IPS DF 19.7 (cell line): ENCODE measurements at places on chromosomes 6 and 20.

DNA sequence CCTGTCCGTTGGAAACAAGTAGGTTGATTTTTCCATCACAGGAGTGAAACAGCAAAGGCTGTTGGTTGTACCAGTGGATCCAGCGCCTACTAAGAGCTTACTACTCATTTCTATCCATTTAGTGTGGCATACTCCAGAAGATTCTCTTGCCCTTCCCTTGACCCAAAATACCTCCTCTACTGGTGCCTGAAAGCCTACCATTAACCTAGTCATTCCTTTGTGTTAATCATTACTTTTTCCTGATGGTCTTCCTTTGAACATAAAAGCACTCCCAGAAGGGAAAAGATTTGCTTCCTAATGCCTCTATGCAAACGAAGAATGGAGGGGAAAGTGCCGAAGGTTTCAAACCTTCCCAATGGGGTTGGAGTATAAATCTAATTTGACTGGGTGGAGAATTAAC is 123.3 kb downstream of the QRSL1 start:
- DNase-seq = no peak

GRCh38 chr6:2820415-2820814 is 21.2 kb downstream of the SERPINB1 start:
- DNase-seq = no peak

DNA sequence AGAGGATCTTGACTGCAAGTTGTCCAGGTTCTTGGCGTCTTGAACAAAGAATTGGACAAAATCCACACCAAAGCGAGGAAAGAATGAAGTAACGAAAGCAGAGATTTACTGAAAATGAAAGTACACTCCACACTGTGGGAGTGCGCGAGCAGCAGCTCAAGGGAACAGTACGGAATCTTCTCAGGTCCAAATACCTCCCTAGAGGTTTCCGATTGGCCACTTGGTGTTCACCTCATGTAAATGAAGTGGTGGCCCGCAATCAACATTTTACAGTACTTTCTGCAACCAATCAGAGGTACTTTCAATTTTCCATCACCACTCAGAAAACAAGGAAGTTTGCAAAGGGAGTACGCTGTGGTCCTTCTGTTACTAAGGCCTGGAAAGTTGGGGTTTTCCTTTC is 122.4 kb downstream of the PTPRK start:
- DNase-seq = no peak

DNA sequence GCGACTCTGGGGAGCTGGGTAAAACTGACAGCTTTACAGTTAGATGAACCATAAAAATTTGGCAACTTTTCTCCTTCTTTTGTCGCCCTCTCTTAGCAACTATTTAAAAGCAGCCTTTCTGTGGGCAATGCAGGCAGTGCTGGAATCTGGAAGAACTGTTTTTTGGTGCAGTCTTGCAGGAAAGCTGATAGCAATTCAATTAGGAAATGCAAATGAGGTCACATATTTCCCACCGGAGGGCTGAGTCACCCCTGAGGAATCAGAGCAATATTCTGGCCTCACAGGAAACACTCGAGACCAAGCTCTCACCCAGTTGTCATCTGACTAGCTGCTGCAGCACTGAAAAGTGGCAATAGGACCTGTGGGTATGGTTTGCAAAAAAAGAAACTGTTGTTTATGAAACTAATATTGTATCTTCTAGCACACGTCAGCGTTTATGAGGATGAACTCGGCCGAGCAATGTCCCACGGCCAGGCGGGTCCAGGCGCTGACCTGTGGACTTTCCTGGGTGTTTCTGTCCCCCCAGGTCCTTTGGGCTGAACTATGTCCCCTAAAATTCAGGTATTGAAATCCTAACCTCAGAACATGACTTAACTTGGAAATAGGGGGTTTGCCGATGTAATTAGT is 312.3 kb downstream of the TAF4 start:
- no peak for DNase-seq

- no peak for DNase-seq
These were observed 48.9 kb upstream of the ARG1 start for GRCh38 chr6:131523988-131524673.

- no peak for DNase-seq
These were observed 128.6 kb upstream of the BACH2 start for GRCh38 chr6:90425161-90425641.

DNA sequence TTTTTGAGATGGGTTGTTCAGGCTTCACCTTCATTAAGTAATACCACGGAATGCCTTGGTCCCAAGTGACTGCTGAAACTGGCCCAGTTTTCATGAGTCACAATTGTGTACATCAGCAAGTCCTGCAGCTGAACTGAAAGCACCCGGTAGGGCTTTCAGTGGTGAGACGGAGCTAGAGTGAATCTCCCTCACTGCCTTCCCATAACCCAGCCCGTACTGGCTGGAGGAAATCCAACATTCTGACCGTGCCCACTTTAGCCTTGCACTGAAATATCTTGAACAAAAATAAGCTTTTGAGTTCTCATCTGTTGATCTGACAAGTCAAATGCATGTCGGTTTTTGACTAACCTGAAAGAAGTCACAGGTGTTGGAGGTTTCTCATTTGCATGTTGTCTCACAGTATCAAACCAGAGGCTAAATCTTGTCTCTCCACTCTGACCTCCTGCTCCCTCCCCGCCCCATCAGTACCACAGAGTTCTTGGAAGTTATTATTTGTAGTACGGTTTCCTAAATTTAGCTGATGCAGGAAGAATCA is 35.9 kb downstream of the DUSP22 start:
- no peak for DNase-seq

DNA sequence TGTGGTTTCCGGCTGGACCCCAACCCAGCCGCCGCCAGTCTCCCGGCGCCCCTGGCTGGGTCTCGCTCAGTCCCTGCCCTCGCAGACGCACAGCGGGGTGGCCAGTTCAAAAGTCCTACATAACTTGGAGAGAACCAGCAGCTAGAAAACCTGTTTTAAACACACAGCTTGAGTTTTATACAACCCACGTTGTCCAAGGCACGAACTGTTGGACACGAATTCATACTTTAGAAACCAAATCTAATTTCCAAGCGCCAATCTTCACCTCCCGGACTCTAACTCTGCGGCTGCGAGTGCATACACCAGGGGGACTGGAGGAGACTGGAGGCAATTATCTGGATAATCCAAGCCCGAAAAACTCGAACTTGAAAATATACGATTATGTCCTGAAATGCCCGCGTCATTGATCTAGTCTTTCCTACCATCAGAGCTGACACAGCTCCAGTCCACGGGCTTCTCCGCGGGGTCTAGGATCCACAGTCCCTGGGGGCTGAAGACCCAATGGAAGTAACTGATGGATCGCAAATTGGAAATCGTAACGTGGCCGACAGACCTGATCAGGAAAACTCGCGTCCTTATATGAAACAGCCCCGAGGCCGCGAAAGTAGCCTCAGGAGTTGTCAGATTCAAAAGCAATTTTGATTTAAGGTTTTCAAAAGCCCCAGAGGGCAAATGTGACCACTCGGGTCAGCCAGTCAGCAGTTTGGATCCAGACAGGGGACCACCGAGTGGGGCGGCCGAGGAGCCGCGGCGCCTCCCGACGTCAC is 843 bp upstream of the HEY2 start:
- DNase-seq = no peak

- no peak for DNase-seq
These were observed 5.6 kb upstream of the STX16 start for GRCh38 chr20:58645412-58645968.

DNA sequence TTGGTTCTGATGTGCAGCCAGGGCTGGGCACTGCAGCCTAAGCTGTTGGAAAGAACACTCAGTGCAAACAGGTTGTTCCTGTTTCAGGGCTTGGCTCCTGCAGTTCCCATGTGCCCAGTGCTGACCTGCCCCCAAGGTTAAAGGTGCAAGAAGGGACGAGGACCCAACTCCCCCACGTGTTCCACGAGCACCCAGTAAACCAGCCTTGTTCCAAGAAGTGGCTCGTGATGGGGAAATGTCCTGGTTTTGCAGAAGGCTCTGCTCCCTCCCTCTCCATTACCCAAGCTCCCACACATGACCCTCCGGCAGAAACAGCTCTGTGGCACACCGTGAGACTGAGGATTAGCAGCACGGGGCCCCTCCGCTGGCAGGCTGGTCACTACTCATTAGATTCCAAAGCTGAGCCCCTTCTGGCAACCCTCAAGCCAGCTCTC is 9.4 kb downstream of the ACSS1 start:
- DNase-seq = no peak

DNA sequence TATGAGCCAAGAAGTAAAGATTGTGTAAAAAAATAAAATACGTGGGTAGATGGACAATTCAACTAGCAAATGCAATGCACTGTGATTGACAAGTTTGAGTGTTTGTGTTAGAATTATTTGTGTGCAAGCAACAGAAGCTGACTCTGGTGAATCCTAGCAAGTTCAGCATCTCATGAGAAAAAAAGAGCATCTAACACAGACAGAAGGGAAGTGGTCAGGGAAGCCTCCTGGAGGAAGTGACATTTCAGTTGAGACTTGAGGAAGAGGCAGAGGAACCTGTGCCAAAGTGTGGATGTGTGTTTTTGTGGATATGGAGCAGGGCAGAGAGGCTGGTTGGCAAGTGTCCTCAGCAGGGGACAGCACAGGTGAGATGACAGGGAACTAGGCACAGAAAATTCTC is 248.7 kb downstream of the ZNF217 start:
- no peak for DNase-seq

DNA sequence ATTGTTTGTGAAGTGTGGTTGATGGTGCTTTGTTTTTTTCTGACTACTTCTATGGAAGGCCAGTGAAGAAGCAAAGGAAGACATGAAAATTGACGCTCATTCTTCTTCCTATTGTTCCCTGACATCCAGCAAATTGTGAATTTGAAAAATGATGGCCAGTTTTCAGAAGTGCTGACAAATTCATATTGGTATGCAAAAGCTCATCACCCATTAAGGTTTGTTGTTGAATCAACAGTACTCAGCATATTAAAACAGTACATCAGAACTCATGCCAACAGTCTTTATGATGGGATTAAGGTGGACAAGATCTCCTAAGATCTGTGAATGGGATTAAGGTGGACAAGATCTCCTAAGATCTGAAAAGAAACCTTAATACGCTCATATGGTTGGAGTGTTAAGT is 1.0 kb upstream of the MTG2 start:
- DNase-seq = no peak

- DNase-seq = no peak
These were observed 40.8 kb upstream of the GFOD1 start for GRCh38 chr6:13528232-13528631.

- DNase-seq = no peak
These were observed 77.0 kb downstream of the RNF144B start for GRCh38 chr6:18464176-18464575.

DNA sequence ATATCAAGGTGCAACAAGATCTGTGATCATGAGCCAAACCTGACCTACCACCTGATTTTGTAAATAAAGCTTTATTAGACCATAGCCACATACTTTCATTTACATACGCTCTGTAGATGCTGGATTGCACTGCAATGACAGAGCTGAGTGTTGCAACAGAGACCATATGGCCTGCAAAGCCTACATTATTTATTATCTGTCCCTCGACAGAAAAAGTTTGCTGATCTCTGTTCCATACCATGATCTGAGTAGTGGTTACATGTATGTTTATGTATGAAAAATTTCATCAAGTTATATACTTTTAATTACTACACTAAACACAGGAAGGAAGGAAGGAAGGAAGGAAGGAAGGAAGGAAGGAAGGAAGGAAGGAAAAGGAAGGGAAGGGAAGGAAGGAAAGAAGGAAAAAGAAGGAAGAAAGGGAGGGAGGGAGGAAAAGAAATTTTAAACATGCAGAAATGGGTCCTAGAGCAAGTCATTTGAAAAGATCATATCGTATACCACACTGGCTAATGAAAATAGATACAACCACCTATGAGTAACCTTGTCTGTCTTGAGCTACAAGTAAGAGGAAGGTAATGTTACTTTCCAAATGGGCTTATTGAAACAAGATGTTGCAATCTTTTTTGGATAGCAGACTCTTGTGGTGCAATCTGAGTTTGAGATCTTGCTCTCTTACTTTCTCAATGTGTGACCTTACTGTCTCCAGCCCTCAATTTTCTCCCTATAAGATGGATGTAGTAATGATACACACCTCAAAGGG is 441.0 kb downstream of the KIF16B start:
- DNase-seq = no peak

- no peak for DNase-seq
These were observed 21.1 kb upstream of the TOP1 start for GRCh38 chr20:41007481-41007880.

DNA sequence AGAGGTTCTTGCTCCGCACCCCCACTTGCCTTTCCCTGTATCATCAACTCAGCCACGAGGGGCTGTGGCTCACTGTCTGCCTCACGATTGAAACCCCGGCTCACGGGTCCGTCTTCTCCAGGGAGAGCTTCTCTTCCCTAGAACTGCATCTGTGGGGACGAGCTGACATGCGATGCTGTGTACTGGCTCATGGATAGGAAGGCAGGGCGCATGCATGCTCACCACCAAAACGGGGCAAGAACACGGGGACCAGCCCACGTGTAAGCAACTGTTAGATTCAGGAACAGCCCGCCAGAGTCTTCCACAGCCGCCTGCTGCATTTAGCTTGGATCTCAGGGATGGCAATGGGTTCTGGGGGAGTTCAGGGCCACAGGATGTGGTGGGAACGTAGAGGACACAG is 275.9 kb upstream of the CDH4 start:
- no peak for DNase-seq

GRCh38 chr6:27700337-27700736 is 211.9 kb downstream of the OR2B2 start:
- no peak for DNase-seq

- no peak for DNase-seq
These were observed 35.3 kb downstream of the CHMP4B start for GRCh38 chr20:33846291-33846935.

DNA sequence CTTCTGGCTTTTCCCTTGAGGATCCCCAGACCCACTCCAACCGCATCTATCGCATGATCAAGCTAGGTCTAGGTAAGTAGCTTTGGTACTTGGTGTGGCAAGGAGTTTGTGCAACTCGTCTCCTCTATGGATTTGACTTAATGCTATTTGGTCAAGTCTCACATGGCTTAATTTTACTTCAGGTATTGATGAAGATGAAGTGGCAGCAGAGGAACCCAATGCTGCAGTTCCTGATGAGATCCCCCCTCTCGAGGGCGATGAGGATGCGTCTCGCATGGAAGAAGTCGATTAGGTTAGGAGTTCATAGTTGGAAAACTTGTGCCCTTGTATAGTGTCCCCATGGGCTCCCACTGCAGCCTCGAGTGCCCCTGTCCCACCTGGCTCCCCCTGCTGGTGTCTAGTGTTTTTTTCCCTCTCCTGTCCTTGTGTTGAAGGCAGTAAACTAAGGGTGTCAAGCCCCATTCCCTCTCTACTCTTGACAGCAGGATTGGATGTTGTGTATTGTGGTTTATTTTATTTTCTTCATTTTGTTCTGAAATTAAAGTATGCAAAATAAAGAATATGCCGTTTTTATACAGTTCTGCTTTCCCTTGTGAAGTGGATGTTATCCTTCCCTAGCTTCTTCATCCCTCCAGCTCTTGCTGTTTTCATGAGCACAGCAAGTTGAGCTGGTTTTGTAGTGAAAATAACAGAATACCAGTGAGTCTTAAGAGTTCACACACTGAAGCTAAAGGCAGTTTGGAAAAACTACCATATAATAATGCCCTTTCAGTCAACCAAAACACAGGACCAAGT is 3.8 kb downstream of the SLC35B2 start:
- DNase-seq = no peak

GRCh38 chr6:32113386-32114352 is 4.5 kb upstream of the TNXB start:
- peak; percentile 52 for DNase-seq
